Ammon's horn (tissue), 1 donor: ENCODE measurements at places on chromosomes 11 and 22.

- no peak for DNase-seq
Measured at GRCh38 chr11:76240161-76240540, 33.8 kb upstream of the WNT11 start.

- DNase-seq: no peak
Measured at GRCh38 chr11:45142241-45143055, 4.0 kb upstream of the PRDM11 start.

DNA sequence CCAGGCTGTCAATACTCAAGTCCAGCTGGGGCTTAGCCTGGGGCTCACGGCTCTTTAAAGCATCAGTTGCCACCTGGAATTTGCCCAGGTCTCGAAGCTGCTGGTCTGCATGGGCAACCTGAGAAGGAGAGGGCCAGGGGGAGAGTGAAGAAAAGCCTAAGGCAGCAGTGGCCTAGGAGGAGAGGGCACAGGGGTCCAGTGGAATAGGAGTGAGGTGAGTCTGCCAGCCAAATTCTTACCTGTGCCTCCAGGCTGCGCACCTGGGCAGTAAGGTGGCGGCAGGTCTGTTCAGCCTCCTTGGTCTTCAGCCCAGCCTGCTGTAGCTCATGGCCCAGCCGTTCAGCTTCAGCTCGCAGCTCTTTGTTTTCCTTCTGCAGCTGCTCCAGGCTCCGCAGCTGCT, 10.0 kb downstream of the IL18BP start:
- no peak for DNase-seq

- DNase-seq: peak; percentile 66
Measured at GRCh38 chr11:65429724-65430405, 7.3 kb downstream of the NEAT1 start.

DNA sequence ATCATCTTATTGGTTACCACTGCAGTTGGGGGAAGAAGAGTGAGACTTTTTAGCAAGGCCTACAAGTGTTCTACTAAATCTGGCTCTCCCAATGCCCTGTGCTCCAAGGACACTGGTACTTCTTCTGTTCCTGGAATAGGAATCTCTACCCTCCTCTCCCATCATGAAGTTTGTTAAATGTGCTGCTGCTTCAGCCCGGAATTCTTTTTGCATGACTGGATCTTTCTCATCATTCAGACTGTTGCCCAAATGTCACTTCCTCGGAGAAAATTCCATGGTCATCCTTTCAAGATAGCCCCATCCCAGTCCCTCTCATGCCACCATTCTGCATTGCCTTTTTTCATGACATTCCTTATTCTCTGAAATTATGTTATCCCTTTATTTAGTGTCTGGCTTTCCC, 400.8 kb downstream of the SOX6 start:
- DNase-seq: no peak

GRCh38 chr11:2290351-2290841, 11.3 kb downstream of the C11orf21 start:
- DNase-seq: no peak

DNA sequence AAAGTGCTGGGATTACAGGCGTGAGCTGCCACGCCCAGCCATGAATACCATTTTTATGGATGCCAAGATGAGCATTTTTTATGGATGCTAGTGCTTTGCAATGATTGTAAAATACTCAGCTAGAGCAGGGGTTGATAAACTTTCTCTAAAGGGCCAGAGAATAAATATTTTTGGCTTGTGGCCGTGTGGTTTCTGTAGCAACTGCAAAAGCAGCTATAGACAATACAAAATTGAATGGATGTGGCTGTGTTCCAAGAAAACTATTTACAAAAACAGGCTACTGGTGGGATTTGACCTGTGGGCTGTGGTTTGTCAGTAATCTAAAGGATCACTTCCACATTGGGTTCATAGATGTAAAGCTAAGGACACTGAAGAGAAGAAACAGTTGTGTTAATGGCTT, 56.0 kb downstream of the COMMD9 start:
- no peak for DNase-seq

DNA sequence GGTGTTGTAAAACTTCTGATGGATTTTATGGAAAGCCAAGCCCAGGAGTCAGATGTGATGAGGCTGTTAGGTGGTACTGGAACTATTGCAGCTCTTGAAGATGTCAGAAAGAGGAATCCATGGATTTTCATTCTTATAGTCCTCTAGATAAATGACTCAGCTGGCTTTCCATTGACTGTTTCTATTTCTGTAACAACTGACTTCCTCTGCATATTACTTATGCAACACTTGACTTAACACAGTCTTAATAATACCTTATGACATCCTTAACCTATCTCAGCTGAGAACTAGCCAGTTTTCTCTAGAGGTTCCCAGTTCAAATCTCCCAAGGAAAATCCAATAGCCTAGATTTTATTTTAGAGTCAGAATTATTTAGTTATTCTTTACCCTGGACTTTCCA, 263.8 kb downstream of the LUZP2 start:
- no peak for DNase-seq

DNA sequence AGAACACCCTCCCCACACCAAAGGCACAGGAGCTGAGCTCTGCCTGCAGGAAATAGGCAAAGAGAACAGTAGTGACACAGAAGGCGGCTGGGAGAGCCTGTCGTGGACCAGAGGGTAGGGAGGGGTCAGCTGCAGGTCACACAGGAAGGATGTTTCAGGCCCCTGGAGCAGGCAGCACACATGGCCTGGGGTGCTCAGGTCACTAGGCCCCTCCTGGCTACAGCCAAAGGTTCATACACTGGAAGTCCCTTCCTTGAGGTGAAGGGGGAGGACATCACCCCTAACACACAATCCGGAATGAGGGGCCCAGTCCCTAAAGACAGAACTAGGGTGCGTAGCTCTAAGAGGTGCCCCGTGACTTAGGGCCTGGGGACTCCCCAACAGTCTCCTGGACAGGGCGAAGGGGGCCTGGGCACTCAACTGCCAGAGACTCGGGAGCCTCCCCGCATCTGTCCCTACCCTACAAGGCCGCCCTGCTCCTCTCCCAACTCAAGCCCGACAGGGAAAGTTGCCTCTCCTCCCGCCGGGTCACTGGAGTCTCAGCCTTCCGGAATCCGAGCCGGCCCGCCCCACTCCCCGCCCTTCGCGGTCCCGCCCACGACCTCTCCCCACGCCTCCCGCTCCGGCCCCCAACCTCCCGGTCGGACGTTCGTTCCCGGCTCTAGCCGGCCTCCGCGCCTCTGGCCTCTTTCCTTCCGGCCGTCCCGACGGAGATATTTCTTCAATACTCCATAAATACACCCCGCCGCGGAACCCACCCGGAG, at the start of gene CYB5R2:
TSS of gene CYB5R2 (minus strand) at position 541 of the 764 bp plus-strand sequence. CDS start 675 bp downstream, outside the sequence.
- DNase-seq: peak; percentile 65

DNA sequence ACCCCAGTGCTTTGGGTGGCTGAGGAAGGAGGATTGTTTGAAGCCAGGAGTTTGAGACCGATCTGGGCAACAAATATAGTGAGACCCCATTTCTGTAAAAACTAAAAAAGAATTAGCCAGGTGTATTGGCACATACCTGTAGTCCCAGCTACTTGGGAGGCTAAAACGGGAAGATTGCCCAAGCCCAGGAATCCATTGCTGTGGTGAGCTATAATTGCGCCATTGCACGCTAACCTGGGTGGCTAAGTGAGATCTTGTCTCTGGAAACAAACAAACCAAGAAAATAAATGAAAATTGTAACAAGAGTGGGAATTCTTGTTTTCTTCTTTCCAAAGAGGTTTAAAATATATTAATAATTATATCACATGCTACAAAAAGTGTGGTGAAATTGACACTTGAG, 52.9 kb downstream of the DEPDC5 start:
- no peak for DNase-seq

DNA sequence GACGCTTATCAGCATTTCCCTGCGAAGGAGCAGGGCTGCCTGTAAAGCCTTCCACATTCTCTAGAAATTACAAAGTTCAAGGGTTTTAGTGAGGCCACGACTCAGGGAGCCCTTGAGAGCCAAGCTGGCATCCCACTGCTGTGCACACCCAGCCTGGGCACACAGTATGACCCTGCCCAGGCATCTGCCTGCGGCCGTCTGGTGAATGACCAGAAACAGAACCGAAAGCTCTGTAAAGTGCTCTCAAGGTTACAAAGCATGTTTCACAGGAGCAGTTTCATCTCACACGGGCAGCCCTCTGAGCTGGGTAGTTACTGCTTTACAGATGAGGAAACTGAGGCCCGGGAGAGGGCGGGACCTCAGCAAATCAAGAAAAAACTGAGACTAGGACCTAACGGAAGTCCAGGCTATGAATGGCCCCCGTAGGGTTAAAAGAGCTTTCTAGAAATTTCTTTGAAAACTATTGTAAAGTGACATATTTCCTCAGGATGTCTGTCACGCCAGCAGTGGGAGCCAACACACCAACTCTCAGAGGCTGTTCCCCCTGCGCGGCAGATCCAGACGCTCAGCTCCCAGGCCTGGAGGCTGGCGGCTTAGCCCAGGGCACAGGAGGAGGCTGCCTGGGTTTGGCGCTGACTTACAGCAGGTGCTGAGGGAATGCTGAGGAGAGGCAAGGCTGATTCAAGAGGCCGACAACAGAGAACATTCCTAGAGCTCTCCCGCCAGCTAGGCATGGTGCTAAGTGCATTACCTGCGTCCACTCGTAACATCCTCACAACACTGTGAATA, 7.7 kb upstream of the TCF20 start:
- DNase-seq: peak; percentile 60

DNA sequence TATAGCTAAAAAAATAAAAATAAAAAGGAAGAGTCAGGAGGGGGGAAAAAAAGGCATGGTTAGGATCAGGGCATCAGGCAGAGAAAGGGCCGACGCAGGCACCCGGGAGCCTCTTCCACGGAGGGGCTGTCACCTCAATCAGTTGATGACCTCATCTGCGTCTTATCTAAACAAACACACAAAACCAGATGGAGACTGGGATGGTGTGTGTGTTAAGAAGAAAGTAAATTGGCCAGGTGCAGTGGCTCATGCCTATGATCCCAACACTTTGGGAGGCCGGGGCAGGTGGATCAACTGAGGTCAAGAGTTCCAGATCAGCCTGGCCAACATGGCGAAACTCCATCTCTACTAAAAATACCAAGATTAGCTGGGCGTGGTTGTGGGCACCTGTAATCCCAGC, 63.6 kb downstream of the DHCR7 start:
- DNase-seq: no peak

- DNase-seq: no peak
Measured at GRCh38 chr11:10041748-10042446, 252.1 kb downstream of the SBF2 start.

DNA sequence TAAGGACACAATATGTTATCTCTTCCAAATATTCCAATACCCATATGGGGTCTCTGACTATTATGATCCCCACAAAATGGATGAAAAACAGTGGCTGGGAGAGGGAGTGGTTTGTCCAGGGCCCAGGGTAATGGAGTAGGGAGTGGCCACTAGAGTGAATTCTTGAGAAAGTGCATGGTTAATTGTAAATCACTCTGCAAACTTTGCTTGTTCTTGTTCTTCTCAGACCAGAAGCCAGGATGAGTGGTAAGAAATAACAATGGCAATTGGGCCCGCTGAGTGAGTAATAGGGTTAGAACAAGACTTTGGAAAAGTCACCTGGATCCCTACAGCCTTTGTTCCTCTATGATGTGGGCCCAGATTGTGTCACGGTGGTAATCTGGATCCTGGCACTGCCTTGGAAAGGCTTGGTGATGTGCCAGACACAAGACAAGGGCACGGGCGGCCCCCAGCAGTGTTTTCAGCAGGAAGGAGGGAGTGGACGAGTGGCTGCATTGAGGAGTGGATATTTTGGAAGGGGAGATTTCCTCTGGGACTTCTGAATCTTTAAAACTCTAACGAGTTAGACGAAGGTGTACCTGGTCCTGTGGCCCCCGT, 18.2 kb upstream of the KIRREL3 start:
- no peak for DNase-seq

DNA sequence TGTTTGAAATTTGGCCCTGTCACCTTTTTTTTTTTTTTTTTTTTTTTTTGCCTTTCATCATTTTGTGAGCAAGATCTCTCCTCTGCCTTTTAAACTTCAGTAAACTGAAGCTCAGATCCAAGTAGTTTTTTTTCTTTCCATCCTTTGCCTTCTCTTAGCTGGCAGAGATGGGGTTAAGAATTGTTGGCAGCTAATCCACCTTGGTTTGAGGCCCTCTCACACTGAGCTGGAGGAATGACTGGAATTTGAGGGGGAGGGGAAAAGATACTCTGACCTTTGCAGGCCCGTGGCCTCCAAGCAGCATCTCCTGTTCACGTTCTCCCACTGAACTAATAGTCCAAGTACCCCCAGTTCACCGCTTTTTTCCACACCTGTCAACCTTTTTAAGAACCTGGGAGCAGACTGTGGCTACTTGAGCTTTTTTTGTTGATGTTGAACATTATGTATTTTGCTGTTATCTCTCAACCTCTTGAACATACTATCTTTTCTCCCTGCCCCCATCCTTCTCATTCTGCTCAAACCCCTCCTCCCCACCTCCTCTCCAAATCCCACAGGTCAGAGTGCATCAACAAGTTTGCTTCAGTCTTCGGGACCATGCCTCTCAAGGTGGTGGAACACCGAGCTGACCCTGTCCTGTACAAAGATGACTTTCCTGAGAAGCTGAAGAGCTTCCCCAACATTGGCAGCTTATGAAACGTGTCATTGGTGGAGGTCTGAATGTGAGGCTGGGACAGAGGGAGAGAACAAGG, 66.2 kb downstream of the ALX4 start:
- DNase-seq: no peak

DNA sequence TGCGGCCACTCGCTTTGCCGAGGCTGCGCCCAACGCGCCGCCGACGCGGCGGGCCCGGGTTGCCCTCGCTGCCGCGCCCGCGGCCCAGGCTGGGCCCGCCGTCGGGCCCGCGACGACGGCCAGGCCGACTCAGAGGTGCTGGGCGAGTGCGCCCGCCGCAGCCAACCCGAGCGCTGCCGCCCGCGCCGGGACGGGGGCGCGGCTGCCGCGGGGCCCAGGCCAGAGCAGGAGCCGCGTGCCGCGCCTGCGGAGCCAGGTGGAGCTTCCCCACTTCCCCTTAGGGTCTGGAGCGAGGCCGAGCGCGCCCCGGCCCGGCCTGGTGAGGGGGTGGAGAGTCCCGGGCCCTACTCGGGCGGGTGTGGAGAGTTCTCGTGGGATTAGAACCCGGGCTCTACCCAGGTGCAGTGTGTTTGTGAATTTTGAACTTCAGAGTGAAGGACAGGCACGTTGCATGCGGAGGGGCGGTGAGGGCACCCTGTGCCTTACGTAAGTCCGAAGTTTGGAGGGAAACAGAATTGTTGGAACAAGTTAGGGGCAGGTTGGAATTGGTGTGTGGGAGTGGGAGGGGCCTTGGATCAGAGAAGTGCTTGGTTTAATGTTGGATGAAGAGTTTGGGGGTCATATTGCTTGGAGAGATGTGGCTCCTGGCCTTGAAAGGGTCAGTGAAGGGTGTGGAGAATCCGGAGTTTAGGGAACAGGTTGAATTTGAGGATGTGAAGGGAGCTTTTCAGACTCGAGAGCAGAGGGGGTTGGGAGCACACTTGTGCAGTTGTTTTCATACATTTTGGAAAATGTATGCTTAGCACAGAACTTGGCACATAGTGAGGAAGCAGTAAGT, 697 bp downstream of the RNF169 start:
- peak; percentile 39 for DNase-seq

- DNase-seq: no peak
Measured at GRCh38 chr22:22817468-22818201, 70.0 kb upstream of the IGLL5 start.

- DNase-seq: no peak
Measured at GRCh38 chr22:26443901-26444690, 15.0 kb downstream of the ASPHD2 start.

GRCh38 chr22:30245985-30246813, at the start of gene LIF:
TSS of gene LIF (minus strand) at chr22:30246759. CDS start at chr22:30246695, 64 bp downstream.
- DNase-seq: no peak
